ENCODE measurements at places on chromosomes 13 and 19.

- DNase-seq: no peak
Observed at GRCh38 chr19:508204-509150, 1.2 kb downstream of the TPGS1 start.

GRCh38 chr13:76762721-76763120 is 123.5 kb downstream of the KCTD12 start:
- DNase-seq: no peak

- DNase-seq: peak; percentile 28
Observed at GRCh38 chr19:55283548-55284377, at the start of gene BRSK1. TSS of gene BRSK1 (plus strand) at chr19:55283997. CDS start at chr19:55284443, 446 bp downstream.

DNA sequence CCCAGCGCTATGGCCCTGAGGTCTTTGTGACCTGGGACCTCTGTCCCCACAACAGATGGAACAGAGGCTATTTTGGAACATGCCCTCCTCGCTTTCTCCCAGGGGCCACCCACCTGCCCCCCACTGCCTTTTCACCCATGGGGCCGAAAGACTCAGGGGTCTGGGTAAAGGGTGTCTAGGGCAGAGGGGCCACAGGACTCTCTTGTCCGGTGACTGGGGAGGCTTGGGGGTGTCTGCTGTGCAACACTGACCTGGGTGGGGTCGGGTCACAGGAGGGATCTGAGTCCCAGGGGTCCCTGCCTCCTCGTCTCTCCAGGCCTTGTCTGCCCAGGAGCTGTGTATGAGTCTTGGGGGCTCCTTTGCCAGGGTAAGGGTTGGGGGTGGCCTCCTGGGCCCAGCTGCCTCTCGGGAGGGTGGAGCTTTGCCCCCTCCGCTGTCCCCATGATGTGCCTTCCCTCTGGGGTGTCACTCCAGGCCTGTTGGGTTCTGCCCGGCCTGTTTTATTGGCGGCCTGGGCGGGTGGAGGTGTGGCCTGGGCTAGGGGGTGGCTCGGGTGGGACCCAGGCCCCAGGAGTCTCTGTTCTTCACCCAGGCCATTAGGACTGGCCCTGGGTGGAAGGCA is 2.1 kb downstream of the ARID3A start:
- DNase-seq: no peak

GRCh38 chr13:95620825-95621498 is 23.5 kb downstream of the DZIP1 start:
- no peak for DNase-seq

DNA sequence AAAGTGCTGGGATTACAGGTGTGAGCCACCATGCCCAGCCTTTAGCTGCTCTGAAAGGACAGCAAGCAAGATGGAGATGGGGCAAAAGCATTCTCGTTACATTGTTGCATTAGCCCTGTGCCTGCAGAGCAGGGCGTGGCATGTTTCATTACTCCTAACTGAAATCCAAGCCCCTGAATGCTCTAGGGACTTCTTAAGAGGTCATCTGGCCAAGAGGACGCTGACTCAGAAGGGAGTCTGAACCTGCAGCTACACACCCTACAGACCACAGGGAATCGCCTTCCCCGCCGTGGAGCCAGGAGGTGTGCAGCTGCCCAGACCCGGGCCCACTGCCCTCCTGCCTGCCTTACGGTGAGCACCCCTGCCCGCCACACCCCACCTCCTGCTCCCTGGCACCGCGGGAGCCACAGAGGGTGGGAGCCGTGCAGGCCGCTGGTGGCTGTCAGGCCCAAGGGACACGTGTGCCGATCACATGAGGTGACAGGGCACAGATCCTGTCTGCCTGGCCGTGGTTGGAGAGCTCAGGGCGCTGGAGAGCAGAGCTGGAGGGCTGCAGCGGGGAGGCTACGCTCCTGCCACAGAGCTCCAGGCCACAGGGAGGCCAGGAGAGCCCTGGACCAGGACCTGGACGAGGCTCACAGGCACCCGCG is 27.2 kb downstream of the ADPRHL1 start:
- no peak for DNase-seq

DNA sequence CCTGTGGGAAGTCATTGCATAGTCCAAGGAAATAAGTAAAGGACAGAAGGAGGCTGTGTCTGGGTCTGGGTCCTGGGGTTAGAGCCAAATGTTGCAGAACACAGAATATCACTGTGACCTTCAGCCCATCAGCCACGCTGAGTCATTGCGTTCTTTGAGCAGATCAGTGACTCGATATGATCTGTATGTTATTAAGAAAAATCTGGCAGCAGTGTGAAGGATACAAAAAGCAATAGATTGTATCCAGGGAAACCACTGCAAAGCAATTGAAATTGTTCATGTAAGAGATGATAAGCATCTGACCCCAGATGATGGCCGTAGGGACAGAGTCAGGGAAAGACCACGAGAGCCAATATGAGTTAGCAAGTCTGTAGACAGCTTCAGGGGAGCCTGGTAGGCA is 1575.1 kb upstream of the SLC10A2 start:
- no peak for DNase-seq

DNA sequence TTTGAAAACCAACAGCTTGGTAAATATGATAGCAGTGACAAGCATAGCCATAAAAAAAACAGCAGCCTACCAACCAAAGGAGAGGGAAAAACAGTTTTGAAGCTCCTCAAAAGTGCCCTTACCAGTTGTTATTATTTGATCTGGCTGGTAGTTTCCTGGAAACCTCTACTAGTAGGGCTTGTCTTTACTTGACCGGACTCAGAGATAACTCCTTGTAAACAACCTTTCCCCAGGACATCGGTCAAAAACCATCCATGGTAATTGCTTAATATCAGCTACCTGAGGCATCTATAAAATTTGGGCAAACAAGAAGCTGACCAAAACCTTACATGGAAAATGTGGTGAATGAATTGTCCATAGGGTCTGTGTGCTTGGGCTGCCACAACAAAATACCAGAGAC is 210.9 kb downstream of the FGF14 start:
- DNase-seq: no peak

- peak; percentile 58 for DNase-seq
Observed at GRCh38 chr13:31160857-31161556, 697 bp downstream of the HSPH1 start.

GRCh38 chr19:3506384-3507340 is 551 bp downstream of the FZR1 start:
- DNase-seq: peak; percentile 27

GRCh38 chr19:46904114-46905060 is 43.6 kb downstream of the ARHGAP35 start:
- DNase-seq: no peak

DNA sequence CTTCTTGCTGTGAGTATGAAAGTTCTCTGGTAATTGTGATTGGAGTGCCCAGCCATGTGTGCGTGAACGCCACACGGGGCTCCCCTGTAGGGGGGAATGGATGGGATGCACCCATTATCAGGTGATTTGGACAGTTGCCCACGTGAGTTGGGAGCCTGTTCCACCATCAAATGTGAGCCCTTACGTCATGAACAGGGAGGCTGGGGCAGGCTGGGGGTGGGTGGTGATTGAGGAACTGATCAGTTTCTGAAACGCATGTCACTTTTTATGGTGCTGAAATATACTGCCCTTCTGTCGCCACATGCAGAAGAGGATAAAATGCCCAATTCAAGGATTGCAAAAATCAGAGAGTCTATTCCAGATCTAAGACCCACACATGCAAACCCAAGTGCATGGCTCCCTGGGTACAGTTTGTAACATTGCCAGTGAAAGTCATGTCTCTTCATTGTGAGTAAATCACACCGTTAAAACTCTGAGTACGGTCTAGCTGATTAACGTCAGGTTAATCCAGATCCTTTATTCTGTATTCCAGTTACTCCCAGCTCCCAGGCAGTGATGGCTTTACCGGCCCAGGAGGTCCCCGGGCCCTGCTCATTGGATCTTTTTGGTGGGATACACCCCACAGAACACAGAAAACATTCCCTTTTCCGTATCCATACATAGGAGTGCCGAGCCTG is 90.2 kb downstream of the RAB20 start:
- DNase-seq: no peak

DNA sequence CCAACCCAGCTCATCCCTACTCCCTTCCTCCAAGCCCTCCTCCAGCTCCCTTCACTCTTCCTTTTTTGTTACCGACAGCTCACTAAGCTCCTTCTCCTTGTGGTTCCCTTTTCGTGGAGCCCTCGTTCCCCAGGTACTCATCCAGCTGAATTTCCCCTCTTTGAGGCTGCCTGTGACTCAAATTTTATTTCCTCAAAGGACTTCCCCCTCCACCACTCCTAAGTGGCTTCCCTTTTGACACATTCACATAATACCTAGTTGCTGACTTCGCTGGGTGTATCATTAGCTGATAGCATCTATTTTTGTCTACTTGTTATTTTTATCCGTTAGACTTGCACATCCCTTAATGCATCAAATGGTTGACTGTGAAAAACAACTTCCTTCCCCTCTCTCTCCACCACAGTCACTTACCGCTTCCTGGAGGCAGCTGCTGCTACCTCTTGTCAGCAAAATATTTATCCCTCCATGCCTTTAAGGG is 14.5 kb downstream of the FFAR2 start:
- peak; percentile 60 for DNase-seq

DNA sequence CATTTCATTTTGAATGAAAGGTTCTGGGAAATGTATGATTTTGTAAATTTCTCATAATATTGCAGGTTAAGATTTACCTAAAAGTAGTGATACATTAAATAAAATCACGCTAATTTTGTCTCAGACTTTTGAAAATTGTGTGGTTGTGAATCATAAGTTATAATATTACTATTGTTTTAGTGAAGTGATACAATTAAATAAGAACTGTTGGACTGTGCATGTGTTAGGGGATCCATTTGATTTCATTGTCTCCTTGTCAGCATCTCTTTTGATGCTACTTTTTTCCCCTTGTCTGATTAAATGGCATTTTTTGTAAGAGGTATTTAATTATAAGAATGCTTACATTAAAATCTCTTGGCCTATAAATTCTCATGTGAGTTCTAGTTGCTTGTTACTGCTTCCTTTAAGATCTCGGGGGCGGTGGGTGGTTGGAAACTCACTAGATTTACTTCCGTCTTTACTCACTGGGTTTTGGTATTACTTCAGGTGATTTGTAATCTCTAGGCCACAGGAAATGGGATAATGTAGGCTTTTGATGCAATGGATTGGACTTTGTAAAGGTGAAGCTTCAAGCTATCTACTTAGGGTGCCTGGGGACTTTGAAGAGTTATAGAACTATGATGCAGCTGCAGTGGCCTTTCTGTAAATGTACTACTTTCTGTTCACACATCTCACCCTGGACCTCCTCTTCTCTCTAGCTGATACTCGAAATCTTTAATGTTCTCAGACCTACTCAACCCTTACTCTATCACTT is 66.5 kb downstream of the PAN3 start:
- DNase-seq: no peak

DNA sequence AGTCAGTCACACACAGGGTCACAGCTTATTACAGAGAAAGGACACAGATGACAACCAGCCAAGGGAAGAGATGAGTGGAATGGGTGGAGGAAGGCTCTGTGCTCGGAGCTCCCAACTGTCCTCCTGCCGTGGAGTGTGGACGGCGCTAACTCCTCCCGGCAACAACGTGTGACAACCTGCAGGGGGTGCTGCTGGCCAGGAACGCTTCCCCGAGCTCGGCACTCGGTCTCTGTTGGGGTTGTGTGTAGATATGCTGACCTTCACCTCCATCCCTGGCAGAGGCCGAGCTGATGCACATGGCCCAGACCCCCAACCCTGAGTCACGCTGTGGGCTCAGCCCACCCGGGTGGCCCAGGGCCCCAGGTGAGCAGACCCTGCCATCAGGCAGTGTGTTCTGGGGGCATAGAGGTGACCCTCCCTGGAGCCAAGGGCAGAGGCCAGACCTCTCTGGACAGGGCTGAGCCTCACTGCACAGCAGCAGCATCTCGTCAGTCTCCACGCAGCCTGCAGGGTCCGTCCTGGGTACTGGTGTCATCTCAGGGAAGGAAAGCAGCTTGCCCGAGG is 14.1 kb downstream of the ZNF444 start:
- no peak for DNase-seq

DNA sequence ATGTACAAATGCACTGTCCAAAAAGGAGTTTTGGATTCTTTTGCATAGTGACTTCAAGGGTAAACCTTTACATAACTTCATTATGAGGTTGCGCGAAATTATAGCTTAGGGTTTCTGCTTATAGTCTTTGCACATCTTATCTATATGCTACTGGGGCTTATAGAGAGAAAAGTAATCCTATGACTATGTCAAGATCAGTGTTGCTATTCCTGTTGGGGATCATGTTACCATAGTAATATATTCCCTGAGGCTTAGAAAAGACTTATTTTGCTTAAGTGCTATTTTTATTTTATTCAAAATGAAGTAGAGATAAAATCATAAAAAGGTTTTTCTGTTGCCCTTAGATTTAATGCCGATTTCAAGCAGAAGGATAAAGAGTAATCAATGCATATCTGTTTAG is 14.7 kb upstream of the POSTN start:
- DNase-seq: no peak

DNA sequence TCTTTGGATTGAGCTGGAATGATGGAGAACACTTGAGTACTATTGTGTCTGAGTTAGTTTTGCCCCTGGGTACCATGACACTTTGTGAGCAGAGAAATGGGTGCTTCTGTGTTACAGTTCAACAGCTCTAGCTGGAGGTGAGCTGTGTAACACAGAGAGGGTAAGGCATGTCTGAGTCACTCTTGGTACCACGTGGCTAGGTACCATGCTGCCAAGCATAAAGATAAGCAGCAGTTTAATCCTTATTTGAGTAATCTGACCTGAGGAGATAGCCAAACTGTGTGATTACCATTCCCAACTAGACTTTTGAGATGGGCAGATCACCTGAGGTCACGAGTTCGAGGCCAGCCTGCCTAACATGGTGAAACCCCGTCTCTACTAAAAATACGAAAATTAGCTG is 122.0 kb downstream of the OLFM4 start:
- DNase-seq: no peak

DNA sequence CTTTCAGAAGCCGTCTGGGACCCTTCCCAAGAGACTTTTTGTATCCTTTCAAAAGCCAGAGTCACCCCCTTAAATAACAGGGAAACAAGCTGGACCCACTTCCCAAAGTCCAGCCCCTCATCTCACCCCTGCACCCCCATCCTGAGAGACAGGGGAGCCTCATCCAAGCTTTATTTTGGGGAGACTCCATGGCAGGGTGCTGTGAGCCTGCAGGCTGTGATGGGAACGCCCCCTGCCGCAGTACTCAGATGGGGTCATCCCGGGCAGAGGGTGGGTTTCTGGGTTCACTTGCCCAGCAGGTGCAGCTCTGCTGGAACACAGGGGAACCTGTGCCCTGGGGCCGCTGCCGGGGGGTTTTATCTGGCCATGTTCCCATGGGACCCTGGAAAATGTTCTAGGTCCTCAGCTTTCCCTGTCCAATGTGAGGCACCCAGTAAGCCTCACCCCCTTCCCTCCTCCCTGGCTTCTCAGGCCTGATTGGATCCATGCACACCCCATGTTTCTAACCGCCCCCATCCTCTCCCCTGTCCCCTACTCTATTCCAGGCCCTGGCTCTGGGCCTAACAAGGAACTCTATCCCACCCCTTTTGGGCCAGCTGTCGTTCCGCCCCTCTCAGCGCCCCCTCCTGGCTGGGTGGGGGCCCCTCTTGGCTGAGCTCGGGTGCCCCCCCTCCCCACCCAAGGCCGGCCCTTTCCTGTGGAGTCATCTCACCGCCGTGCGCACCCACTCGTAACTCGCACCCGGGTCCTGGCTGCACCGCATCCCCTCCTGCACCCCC is 1.0 kb downstream of the HIF3A start:
- no peak for DNase-seq

- no peak for DNase-seq
Observed at GRCh38 chr13:48654511-48654910, 782 bp downstream of the CYSLTR2 start.

Measured in activated T-helper 2 cell treated with anti-CD3 and anti-CD28 coated beads, Interferon-gamma antibody, Interleukin-2, Interleukin-4, amounts not matched to agents 10 μg/mL and 5 μg/mL and 100 μg/mL, durations not matched to agents 14 hours and 24 hours and 36 hours (primary cell).